ENCODE measurements at places on chromosomes 16 and 17.

GRCh38 chr16:22264786-22265185, 32.4 kb upstream of the POLR3E start:
- H3K4me3 ChIP-seq: no peak overlapping the region
- H3K36me3 ChIP-seq: peaks cover 10% of the 10 kb centered on the region
- H3K4me1 ChIP-seq: peaks cover 25% of the 10 kb centered on the region

DNA sequence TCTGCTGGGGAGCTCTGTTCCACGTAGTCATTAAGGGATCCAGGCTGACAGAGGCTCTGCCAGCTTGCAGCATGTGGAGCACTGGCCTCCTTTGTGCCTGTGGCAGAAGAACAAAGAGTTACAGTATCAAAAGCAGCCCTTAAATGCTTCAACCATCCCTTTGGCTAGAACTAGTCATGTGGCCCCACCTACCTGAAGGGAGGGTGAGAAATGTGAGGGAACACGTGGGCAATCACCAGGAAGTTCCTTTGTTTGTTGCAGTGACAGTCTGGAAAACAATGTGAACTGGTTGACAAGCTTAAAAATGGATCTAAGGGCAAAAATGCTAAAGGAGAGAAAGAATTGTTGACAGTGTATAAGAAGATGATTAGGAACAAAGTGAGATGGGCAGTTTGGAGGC, 290.4 kb upstream of the HSBP1 start:
- H3K27me3 ChIP-seq: no peaks in the 10 kb centered on the region
- H3K36me3 ChIP-seq: no peaks in the 10 kb centered on the region
- no peak overlapping the region for H3K4me3 ChIP-seq
- no peaks in the 10 kb centered on the region for H3K4me1 ChIP-seq
- DNase-seq: no peak

DNA sequence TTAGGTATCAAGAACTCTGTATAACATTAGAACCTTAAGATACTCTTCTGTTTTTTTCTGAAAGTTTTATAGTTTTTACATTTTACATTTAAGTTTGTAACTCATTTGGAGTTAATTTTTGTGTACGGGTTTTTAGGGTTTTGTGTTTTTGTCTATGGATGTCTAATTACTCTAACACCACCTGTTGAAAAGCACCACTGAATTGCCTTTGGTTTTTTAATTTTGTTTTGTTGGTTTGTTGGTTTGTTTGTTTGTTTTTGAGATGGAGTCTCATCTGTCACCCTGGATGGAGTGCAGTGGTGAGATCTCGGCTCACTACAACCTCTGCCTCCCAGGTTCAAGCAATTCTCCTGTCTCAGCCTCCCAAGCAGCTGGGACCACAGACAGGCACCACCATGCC, 29.8 kb upstream of the ZNF629 start:
- no peaks in the 10 kb centered on the region for H3K27me3 ChIP-seq
- H3K4me1 ChIP-seq: peaks cover 13% of the 10 kb centered on the region
- no peak overlapping the region for H3K4me3 ChIP-seq
- no peak for DNase-seq

- H3K27me3 ChIP-seq: no peaks in the 10 kb centered on the region
- no peaks in the 10 kb centered on the region for H3K4me1 ChIP-seq
- H3K36me3 ChIP-seq: no peaks in the 10 kb centered on the region
- no peak overlapping the region for H3K27ac ChIP-seq
- H3K4me3 ChIP-seq: no peak overlapping the region
- DNase-seq: no peak
Measured at GRCh38 chr17:79039886-79040285, 15.9 kb downstream of the C1QTNF1 start.

GRCh38 chr16:4411684-4412083, 4.7 kb downstream of the CORO7 start:
- peaks cover 62% of the 10 kb centered on the region for H3K4me1 ChIP-seq
- H3K4me3 ChIP-seq: no peak overlapping the region
- peak; percentile 8 for DNase-seq
- no peaks in the 10 kb centered on the region for H3K27me3 ChIP-seq
- no peak overlapping the region for H3K27ac ChIP-seq
- H3K36me3 ChIP-seq: peaks cover 58% of the 10 kb centered on the region

DNA sequence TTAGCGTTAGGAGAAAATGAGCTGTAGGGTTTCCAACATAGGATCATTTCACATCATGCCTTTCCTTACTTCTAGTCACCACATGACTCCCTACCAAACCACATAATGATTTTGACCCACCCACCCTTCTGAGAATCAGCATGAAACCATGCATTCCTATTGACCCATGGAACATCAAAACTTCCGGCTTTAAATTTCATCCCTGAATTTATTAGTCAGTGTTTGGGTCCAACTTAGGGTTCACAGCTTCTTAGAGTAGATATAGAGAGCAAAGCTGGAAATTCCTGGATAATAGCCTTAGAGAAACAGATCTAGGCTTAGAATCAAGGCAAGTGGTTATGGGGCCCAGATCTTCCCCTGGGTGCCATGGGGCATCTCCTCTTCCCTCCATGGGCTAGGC, 162.6 kb downstream of the TOX3 start:
- no peak overlapping the region for H3K4me3 ChIP-seq
- no peaks in the 10 kb centered on the region for H3K27me3 ChIP-seq
- H3K27ac ChIP-seq: no peak overlapping the region
- no peaks in the 10 kb centered on the region for H3K4me1 ChIP-seq
- DNase-seq: no peak

- no peaks in the 10 kb centered on the region for H3K27me3 ChIP-seq
- no peak for DNase-seq
- no peak overlapping the region for H3K4me3 ChIP-seq
- H3K27ac ChIP-seq: no peak overlapping the region
Measured at GRCh38 chr17:1181753-1182137, 2.0 kb upstream of the ABR start.
